AG10803 (cell line): ENCODE measurements at places on chromosomes 2 and 18.

- peak; percentile 98 for DNase-seq
These were observed 284.8 kb downstream of the MREG start for GRCh38 chr2:215728504-215729065.

DNA sequence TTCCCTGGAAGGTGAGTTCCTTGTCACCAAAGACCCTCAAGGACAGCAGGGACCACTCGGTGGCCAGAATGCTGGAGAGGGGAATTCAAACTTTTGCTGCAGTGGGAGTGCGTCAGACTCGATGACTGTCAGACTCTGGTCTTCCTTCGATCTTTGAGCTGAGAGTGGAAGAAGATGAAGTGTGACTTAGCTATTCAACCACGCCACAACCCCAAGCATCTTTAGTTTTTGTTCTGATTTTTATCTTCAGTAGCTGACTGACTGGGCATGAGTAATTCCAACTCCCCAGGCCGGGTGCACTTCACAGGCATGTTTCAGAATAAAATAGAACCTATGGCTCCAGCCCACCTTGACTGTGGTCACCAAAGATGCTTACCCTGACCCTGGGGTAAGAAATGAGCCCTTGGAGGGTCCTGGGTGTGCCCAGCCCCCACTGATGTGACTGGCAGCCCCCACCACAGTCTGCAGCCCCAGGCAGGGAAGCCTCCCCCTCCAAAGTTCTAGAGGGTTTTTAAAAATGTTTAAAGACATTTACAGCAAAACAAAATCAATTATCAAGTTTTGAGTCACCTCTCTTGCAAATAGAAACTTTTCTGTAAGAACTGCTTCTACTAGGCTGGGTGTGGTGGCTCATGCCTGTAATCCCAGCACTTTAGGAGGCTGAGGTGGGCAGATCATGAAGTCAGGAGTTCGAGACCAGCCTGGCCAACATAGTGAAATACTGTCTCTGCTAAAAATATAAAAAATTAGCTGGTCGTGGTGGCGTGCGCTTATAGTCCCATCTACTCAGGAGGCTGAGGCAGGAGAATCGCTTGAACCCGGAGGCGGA is 24.9 kb upstream of the YWHAQ start:
- peak; percentile 84 for DNase-seq

- peak; percentile 71 for DNase-seq
These were observed 806 bp downstream of the RFX8 start for GRCh38 chr2:101473911-101474701.

GRCh38 chr2:101887328-101887727 is 104.4 kb upstream of the IL1R2 start:
- no peak for DNase-seq

DNA sequence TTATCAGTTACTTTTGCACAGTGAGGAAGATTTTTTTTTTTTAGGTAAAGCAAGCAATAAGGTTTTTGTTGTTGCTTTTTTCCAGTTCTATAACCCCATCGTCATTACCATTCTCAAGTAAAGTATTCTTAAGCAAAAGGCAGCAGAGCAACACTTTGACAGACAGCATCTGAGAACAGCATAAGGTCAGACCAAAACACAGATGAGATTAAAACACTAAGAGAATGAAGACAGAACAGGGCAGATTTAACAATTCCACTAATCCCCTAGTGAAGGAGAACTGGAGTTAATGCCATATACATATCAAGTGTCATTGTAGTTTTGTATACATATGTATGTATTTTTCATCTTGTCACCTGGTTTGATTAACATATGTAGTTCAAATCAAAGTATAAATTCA is 290.2 kb downstream of the METTL4 start:
- no peak for DNase-seq

DNA sequence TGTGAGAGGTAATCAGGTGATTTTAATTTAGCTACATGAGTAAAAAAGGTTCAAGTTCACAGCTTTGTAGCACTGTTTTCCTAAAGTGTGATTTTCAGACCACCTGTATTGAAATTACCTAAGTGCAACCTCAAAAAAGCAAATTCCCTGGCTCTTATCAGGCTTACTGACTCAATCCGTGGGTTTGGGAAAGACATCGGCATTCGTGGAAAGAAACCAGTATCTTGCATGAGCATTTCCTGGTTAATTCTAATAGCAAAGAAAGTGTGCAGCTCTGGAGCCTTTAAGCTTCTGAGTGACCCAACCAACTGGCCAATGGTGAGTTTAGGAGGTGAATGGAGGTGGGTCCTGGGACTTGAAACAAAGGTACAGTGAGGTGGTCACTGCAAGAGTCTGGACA is 300.9 kb downstream of the NBAS start:
- DNase-seq: no peak

DNA sequence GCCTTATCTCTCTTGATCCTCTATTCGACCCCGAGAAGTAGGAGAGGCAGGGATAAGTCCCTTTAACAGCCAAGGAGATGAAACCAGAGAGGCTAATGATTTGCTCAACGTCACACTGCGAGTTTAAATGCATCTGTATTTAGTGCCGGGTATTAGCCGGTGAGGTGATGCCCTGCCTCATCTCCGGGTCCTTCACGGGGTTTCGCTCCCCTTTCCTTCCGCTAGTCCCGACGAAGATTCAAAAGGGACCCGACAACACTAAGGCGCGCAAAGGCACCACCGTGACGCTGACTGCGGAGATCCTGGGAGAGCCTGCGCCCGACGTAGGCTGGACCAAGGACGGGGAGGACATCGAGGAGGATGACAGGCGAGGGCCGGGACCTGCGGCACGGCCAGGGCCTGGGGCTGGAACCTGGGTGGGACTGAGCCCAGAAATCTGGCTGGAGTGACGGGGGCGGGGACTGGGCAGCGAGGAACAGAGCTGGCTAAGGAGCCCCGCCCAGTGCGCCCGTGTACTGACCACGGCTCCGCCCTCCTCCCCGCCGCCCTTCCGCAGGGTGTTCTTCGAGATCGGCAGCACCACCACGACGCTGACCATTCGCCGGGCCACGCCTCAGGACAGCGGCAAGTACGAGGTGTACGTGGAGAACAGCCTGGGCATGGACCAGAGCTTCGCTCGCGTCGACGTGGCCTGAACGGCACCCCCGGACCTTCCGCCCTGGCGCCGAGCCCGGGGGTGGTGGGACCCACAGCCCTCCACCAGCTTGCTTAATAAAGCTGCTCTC is 1.0 kb upstream of the GMPPA start:
- peak; percentile 84 for DNase-seq

GRCh38 chr18:23433360-23433759 is 19.7 kb upstream of the RIOK3 start:
- DNase-seq: no peak

GRCh38 chr2:178286636-178287035 is 92.3 kb downstream of the OSBPL6 start:
- no peak for DNase-seq

DNA sequence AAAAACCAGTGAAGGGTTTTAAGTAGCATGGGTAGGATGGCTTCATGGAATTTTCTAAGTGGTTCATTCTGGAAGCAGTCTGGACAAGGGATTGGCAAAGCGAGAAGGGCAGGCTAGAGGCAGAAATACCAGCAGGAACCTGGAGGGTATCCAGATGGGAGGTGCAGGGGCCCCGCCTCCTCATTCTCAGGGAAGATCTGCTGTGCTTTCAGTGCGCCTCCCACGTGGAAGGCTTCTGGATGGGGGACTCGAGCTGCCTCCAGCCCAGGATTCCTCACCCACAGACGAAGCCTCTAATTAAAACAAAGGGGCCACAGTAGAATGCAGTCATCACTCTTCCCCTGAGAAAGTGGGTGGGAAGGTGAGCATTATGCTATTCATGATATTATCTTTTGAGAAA is 79.8 kb downstream of the VSNL1 start:
- peak; percentile 34 for DNase-seq

GRCh38 chr18:22309191-22309590 is 108.5 kb downstream of the CTAGE1 start:
- DNase-seq: peak; percentile 72

DNA sequence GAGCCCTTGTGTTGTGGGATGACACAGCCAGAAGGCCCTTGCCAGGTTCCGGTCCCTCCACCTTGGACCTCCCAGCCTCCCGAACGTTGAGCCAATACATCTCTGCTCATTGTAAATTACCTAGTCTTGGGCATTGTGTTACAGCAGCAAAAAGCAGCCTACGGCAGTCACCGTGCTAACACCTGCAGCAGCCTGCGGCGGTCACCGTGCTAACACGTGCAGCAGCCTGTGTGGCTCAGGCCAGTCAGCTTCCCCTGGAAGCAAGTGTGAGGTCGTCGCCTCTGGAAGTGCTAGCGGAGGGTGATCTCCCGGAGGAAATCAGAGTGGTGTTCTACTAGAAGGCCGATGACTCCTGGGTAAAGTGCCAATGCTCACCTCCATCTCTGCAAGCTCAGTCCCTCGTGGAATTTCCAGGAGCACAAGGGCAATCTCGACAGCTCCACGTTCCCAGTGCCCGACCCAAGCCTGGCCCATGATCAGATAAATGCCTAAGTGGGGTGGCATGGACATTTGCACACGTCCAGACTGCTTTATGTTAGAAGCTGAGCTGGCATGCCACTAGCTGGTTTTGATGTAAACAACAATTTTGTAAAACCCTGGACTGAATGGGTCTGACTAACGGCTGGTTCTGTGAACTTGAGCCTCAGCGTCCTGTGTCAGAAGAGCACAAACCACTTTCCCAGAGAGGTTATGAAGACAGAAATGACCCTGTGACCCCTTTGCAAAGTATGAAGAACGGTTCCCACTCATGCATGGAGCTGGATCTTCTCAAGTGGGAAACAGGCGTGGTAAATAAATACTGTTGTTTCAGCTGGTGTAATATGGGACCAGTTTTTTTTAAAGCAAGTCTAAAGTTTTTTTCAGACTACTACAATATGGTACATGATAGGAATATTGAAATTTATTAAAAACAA is 11.4 kb upstream of the CNDP1 start:
- no peak for DNase-seq

DNA sequence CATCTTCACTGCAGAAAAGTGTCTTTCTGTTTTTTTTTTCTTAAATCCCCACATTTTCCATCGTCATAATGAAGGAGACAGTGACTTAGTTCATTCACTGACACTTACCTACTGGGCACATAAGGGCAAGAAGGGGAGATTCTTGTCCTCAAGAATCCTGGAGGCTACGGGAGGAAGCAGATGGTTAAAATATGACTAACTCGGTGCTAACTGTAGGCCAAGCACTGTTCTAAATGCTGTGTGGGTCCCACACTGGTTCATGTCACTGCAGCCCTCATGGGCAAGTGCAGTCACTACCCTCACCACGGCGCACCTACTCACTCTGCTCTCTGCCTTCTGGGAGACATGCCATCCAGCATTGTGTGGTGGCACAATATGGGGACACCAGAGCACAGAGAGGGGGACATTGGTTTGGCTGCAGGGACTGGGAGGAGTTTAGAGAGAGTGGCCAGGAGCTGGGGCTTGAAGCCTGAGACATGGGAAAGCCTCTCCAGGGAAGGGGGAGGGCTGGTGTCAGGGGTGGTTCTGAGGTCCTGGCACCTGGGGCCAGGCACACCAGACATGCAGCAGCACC is 305.2 kb downstream of the MYCN start:
- no peak for DNase-seq

GRCh38 chr2:212940816-212941215 is 210.6 kb downstream of the IKZF2 start:
- DNase-seq: peak; percentile 44

DNA sequence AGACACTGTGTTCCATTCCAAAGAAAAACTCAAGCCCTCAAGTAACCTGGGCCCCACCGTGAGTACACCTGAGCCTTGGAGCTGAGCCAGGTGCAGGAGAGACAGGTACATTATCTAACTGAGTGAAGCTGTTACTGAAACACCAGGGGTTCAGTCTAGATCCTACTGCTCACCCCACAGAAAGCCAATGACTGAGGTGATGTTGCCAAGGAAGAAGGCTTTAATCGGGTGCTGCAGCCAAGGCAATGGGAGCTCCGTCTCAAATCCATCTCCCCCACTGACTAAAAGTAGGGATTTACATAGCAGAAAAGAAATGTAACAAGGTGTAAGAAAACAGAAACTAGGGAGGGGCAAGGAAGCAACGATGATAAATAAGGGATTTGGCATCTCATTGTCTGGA is 15.2 kb upstream of the SLC14A1 start:
- no peak for DNase-seq

- DNase-seq: peak; percentile 80
These were observed 139.6 kb upstream of the PELI1 start for GRCh38 chr2:64283641-64284361.

- peak; percentile 23 for DNase-seq
These were observed 49.5 kb downstream of the CCDC148 start for GRCh38 chr2:158407031-158407430.

GRCh38 chr2:234949762-234950434 is 1.9 kb upstream of the SH3BP4 start:
- peak; percentile 99 for DNase-seq

DNA sequence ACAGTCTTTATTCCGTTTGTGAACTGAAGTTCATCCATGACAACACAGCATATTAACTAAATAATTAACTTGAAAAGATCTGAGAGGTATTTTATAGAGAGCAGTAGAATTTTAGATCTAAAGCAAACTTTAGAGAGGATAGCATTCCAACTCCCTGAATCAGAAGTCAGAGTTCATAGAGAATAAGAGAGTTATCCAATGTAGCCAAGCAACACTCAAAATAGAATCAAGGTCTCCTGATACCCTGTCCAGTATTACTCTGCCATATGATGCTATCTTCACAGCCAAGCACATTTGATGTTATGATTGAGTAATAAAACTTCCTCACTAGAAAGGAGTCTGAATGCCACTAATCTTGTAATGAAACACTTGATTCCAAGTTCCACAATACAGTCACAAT is 55.5 kb downstream of the RIT2 start:
- DNase-seq: no peak

DNA sequence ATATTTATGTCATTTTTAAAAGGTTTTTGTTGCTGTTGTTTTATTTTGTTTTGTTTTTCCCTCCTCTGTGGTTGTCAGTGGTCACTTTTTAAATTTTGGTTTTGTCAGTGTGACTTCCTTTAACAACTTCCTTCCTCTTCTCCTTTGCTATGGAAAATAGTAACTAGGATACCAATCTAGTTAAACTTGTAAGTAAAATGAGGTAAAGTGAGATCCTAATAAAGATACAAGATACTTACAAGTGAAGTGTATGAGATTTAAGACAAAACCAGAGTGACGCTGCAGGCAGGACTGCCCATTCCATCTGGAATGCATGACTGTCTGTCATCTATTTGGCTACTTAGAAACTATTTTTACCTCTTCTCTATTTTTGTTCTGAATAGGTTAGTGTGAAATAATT is 30.6 kb upstream of the CREB1 start:
- DNase-seq: no peak

GRCh38 chr18:51097021-51097822 is 67.2 kb downstream of the SMAD4 start:
- DNase-seq: no peak

DNA sequence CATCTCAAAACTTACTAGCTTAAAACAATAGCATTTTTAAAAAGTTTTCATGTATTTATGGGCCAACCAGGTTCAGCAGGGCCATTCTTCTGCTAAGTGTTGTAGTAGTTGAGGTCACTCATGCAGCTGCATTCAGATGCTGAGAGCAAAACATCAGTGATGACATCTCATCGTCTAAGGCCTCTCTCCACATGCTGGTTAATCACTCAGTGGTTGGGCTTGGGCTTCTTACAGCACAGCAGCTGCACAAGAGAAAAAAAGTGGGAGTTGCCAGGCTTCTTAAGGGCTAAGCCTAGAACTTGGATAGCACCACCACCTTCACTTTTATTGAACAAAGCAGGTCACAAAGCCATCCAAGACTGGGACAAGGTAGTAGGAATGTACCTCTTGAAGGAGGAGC is 190.3 kb downstream of the IRS1 start:
- peak; percentile 85 for DNase-seq
